Activated naive CD4-positive, alpha-beta T cell treated with anti-CD3 and anti-CD28 coated beads, Interleukin-2, amount 50 U/mL, for 16 hours (primary cell): ENCODE measurements at places on chromosomes 6 and 20.

- DNase-seq = no peak
Measured at GRCh38 chr6:26224940-26225847, 138.0 kb downstream of the HFE start.

GRCh38 chr6:70379473-70380013 is 33.8 kb upstream of the FAM135A start:
- DNase-seq = no peak

DNA sequence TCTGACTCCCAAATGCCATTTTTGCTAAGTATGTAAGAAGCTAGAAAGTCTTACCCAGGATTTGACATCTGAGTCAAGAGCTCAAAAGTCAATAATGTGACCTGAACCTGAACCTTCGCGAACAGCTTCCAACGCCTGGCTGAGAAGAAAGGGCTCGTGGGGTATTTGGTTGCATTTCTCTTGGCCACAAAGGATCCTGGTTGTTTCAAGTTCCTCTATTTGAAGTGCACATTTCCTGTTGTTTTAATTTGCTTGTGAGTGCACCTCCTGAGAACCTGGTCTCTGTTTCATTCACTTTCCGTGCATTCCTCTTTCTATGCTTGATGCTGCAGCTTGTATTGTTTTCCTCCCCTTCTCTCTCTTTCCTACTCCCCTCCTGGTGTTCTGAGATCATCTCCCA is 212.5 kb downstream of the FOXA2 start:
- no peak for DNase-seq

- no peak for DNase-seq
Measured at GRCh38 chr6:21653905-21654304, 60.4 kb downstream of the SOX4 start.

DNA sequence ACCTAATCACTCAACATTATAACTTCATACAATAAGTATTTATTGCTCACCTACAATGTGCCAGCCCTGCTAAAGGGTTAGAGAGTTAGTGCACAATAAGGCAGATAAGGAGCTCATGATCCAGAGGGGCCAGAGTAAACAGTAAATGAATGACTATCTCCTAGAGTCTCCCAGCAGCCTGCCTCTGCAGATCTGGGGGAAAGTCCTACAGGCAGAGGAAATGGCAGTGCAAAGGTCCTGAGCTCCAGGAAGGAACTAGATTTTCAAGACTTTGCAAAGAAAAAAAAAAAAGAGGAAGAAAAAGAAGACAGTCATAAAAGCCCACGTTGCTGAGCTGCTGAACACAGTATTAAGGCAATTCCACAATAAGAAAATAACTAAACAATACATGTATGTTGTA is 160.1 kb downstream of the SIM1 start:
- no peak for DNase-seq

- DNase-seq = no peak
Measured at GRCh38 chr6:95882371-95882770, 133.4 kb upstream of the FUT9 start.

DNA sequence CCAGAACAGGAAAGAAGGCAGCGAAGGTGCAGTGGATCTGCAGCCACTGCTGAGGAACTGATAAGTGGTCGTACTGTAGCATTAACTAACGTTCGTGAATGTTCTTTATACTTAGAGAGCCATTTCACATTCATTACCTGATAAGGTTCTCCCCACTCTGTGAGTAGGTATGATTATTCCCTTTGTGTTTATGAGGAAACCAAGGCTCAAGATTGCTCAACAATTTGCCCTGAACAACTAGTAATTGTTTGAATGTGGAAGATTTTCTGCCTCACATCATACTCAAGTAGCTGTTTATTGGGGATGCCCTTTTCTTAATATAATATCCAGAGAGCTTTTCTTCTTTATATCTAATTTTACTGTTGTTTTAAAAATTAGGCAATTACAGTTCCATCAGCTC is 24.9 kb upstream of the ELOVL5 start:
- DNase-seq = no peak

GRCh38 chr20:58646703-58647102 is 4.4 kb upstream of the STX16 start:
- no peak for DNase-seq

- DNase-seq = no peak
Measured at GRCh38 chr6:108606250-108606690, 45.6 kb downstream of the FOXO3 start.

- DNase-seq = no peak
Measured at GRCh38 chr20:9408422-9409300, 105.7 kb upstream of the LAMP5 start.

- DNase-seq = no peak
Measured at GRCh38 chr6:168371981-168372711, 52.6 kb upstream of the DACT2 start.

DNA sequence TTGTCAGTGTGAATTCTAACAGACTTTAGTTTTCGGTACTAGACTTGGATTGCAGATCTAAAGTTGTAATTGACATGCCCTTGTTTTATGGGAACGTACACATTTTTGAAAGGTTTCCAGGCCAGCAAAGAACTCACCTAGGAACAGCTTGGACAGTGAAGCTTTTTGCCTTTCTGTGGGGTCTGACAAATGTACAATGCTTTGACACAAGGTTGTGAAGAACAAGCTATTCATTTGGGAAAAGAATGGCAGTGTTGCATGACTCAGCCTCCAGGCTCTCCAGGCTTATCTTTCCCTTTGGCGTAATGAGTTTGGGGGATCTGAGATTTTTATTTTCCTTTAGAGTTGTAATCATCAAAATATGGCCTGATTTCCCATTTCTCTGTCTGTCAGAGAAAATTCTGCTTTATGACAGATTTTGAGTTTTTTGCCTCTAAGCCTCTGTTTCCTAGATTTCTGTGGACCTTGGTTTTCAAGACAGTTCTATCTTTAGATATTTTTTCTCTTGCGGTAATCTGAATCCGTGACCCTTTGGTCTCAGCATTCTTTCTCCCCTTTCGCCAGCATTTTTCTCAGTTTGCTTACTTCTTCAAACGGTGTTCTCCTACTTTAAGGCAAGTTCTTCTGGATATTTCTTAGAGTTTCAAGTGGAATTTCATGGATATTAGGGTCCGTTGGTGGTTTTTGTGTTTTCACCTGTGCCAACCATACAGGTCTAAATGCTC is 221.0 kb downstream of the ADGB start:
- no peak for DNase-seq

DNA sequence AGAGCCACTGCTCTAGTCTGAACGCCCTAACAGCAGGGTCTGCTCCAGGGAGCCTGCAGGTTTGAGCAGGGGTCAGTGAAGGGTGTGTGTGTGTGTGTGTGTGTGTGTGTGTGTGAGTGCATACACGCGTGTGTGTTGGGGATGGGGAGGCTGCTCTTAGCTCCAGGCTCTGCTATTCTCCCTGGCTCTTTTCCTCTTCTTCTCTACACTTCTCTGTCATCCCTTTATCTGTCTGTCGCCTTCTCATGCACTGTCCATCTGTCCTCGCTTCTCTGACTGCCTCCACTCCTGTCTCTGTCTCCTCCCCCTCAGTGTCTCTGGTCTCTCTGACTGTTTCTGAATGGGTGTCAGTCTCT is 3.4 kb upstream of the CDH22 start:
- DNase-seq = no peak

DNA sequence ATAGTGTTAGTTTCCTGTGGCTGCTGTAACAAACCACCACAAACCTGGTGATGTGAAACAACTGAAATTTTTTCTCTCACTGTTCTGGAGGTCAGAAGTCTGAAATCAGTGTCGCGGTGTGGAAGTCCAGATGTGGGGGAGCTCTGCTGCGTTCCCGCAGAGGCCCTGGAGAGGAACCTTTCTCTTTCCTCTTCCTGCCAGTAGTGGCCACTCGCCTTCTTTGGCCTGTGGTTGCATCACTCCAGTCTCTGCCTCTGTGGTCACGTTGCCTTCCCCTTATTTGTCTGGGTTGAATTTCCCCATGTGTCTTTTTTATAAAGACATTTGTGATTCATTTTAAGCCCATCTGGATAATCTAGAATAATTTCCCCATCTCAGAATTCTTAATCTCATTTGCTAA is 295.5 kb upstream of the FLRT3 start:
- no peak for DNase-seq

- DNase-seq = no peak
Measured at GRCh38 chr6:126268092-126268491, 71.8 kb upstream of the CENPW start.

GRCh38 chr6:132205946-132206345 is 195.3 kb downstream of the MOXD1 start:
- no peak for DNase-seq

DNA sequence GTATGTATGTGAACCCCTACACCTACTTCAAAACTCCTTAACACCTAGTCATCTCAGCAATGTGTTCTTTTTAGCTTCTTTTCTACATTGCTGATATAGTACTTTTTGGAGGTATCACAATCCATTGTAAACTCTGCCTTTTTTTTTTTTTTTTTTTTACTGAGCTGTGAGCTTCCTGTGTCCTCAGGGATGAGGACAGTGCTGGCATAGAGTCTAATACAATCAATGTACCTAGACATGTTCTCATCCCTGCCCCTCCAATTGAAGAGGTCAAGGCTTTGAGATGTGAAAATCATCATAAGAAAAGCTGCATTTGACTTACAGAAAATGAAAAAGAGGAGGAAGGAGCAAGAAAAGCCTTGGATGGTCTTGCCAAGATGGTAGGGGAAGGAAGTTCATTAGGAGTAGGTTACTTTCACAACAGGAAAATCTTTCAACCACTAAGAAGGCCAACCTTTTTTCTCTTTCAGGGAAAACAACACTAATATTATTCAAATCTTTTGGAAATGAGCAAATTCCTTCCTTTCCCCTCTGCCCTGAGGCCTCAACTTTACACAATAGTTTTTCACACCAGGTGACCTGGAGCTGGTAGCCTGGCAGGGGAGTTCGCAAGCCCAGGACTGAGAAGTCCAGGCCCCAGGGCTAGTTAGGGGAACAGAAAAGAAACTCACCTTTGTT is 2.8 kb upstream of the JARID2 start:
- DNase-seq = no peak

- DNase-seq = no peak
Measured at GRCh38 chr20:59032713-59033059, 551 bp upstream of the ATP5F1E start.

GRCh38 chr6:41373627-41373918 is 38.2 kb downstream of the NCR2 start:
- no peak for DNase-seq

DNA sequence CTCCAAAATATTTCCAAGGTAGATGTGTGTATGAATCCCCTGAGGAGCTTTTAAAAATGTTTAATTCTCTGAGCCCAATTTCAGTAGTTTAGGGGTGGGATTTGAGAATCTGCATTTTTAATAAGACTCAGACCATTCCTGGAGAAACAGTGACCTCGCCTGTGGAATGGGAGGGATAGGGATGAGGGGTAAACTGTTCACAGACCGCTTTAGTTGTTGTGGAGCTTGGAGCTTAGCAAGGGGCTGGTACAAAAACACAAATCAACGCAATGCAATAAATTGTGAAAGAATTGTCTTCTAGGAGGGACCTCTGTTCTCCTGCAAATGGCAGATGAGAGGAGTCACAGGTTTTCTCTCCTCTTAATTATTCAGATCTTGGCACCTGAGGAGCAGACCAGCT is 239.3 kb upstream of the SULF2 start:
- DNase-seq = no peak

DNA sequence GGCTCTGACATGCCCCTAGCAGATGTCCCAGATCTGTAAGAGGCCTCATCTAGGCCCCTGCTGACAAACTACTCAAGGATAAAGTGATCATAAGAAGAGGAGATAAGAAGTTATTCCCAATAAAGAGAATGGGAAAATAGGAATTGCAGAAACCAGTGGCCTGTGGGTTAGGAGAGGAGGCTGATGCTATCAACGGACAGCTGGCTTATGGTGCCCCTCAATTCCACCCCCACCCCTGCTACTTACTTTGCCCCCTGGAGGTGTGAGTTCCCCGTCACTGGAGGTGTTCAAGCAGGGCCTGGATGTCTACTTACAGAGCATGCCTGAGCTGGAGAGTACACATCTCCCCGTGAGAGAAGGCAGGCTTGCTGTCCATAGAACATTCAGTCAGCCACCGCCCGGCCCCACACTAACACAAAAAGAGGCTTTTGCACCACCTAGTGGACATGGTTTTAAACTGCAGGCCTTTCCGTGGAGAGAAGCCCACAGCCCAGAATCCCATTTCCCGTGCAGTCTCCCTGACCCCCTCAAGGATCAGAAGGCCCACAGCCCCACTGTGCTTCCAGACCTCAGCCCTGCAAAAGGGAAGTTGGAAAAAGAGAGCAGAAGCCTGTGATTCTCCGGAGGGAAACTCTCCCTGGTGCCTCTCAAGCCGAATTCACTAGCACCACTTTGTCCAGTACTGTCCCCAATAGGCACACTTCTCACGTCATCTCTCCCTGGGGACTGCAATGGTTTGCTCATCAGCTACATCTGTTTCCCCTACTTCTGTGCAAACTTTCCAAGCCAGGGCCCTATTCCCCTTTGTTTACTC is 23.8 kb upstream of the BNIP5 start:
- peak; percentile 70 for DNase-seq

GRCh38 chr6:158863646-158864045 is 44.5 kb upstream of the EZR start:
- no peak for DNase-seq

GRCh38 chr6:16058929-16059345 is 69.9 kb upstream of the MYLIP start:
- no peak for DNase-seq

DNA sequence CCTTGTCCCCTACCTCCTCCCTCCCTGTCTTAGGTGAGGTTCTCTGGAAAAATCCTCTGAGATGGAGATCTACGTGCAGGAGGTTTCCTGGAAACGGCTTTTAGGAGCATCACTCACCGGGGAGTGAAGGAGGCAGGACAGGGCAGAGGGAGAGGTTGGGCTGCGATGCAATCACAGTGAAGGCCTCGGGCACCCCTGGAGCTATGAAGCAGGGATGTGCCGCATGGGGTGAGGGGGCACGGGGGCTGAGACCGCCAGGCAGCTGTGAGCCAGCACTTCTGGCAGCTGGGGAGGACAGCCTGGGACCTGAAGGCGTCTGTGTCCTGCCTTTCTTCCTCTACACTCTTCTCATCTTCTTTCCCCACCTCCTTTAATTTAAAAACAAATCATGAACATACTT is 12.9 kb upstream of the GLP1R start:
- DNase-seq = no peak

- no peak for DNase-seq
Measured at GRCh38 chr6:105384004-105384403, 18.9 kb downstream of the PREP start.

DNA sequence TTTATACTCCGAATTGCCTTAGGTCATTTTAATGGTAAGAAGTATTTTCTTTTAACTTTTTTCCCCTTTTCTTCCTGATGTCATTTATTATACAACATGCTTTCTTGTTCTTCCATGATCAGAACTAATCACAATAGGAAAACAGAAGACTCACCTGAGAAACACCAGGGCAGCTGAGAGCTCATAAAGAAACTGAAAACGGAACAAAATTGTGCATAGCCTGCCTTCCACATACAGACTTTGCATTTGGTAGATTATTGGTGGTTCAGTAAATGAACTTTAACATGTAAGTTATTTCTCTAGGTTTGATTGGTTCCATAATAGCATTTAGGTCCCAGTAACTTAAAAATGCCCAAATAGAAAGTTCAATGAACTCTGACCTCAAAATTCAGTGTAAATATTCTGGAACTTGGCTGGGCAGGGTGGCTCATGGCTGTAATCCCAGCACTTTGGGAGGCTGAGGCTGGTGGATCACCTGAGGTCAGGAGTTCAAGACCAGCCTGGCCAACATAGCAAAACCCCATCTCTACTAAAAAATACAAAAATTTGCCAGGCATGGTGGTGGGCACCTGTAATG is 161.1 kb upstream of the DTNBP1 start:
- DNase-seq = no peak
